ENCODE measurements at places on chromosomes 16 and 17. TPM values are rescaled to one million over a fixed set of nuclear protein-coding genes. Genes with fewer than 3 reads are reported as not detected.
A peak's percentile ranks its signal among the peaks of the same experiment; 100 is the strongest.

Gene SEC14L5
- total RNA-seq: under 0.01 TPM

Gene NPIPA2
- total RNA-seq: 0.40 TPM

Gene G6PC1
- not detected for total RNA-seq

Gene DOC2B
- 5.9 TPM for total RNA-seq

Gene FNDC8
- not detected for total RNA-seq

Gene P2RX1
- not detected for total RNA-seq

Gene FAM20A
- not detected for total RNA-seq

Gene RPH3AL
- total RNA-seq: 8.9 TPM

- no peak for DNase-seq
Observed at GRCh38 chr17:48981927-48982539, 13.6 kb upstream of the GIP start.

DNA sequence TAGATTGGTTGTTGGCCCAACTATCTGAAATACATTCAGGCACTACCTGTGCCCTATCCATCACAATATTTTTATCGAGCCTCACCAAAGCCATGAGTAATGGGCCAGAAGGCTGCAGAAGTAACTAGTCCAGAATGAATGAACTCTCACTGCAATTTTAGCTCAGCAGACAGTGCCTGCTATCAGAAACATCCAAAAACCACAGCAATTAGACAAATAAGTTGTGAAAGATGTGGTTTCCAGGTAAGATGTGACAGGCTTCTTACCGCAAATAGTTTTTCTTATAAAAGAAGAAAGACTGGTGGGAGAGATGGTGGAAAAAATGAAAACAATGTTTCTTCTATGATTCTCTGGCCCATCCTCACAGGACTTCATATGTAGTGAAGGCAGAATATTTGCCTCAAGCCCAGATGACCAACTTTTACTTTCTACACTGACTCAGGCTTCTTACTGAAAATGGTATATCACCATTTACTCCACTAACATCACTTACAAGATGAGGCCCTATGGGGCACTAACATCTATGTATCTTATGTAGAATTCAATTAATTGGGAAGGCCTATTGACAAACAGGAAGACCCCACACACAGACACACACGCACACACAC, 9.8 kb upstream of the RFFL start:
- DNase-seq: no peak

- DNase-seq: peak; percentile 83
Observed at GRCh38 chr17:42843358-42843934, 934 bp upstream of the AOC2 start.

DNA sequence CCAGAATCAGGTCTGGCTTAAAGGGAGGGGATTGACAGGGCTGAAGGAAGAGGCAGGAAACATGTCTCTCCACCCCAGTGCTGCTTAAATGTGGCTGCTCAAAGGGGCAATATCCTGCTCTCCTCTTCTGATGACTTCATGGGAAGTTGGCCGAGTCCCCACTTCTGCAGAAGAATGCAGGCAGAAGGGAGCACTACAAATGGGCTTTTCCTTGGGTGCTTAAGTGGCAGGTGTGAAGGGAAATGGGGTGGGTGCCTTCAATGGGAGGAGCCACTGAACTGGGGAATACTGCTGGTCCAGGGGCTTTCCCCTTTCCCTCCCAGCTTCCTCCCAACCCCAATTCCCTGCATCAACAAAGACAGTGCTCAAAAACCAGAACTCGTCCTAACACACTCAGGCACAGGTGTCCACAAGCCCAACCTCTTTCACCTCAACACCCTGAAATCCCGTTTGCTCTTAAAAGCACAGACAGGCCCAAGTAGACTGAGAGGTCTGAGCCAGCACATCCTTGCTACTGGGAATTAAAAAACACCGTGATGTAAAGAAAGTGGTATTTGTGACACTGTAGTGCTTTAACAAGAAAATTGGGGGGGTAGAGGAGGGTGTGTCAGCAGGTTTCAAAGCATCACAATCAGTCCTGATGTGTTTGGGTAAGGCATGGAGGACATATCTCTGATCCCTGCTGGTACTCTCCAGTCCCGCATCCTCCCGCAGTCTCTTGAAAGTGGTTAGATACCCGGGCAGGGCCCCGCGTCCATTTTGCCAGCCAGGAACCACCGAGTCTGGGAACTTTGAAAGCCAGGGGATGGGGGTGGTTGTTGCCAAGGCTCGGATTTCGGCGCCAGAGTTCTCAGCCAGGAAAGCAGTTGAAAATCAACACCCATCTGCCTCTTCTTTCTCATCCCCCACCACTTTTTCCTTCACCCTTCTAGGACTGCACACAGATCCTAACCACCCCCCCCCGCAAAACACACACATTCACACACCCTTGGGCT, 1.6 kb downstream of the CA10 start:
- DNase-seq: no peak

- no peak for DNase-seq
Observed at GRCh38 chr17:65035191-65035590, 21.3 kb downstream of the GNA13 start.

- no peak for DNase-seq
Observed at GRCh38 chr17:67526700-67527099, 149.6 kb downstream of the PITPNC1 start.

- DNase-seq: no peak
Observed at GRCh38 chr17:80758481-80759376, 214.1 kb downstream of the RPTOR start.

- DNase-seq: no peak
Observed at GRCh38 chr17:79902146-79902791, 63.0 kb upstream of the CBX4 start.

GRCh38 chr16:80938004-80938878, 68.4 kb downstream of the CMC2 start:
- peak; percentile 97 for DNase-seq

GRCh38 chr17:15323131-15323530, 18.3 kb downstream of the TEKT3 start:
- DNase-seq: no peak

DNA sequence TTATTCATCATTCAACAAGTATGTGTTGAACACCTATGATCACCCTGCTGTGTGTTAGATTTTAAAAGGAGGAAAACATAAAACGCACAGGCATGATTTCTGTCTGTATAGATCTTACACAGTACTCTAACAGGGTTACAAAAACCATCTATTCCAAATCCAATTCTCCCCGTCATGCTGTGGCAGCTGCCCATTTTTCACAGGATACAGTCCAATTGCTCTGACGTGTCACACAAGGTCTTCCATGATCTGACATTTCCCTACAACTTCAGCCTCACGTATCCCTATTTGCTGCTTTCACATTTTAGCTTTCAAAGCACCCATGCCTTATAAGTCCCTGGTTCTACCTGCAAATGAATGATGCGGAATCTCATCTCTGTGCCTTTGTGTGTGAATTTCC, 67.0 kb upstream of the CNTNAP4 start:
- DNase-seq: no peak

DNA sequence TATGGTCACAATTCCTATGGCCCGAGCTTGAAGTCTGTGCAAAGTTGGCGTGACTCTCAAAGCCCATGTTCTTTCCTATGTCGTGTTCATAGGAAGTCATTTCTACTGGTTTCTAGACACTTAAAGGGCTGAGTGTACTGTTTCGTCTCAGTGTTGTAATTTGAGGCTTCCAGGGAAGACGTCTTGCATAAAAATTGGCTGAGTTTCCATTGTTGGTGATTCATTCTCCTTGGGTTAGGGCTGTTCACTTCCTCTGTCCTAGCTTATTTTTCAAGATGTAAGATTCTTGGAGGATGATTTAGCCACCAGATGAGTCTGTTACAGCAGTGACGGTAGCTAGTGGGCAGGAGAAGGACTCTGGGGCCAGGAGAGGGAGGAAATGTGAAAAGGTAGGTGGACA, 43.1 kb downstream of the PIK3R5 start:
- peak; percentile 66 for DNase-seq

GRCh38 chr16:7419441-7419840, 86.8 kb downstream of the RBFOX1 start:
- no peak for DNase-seq

DNA sequence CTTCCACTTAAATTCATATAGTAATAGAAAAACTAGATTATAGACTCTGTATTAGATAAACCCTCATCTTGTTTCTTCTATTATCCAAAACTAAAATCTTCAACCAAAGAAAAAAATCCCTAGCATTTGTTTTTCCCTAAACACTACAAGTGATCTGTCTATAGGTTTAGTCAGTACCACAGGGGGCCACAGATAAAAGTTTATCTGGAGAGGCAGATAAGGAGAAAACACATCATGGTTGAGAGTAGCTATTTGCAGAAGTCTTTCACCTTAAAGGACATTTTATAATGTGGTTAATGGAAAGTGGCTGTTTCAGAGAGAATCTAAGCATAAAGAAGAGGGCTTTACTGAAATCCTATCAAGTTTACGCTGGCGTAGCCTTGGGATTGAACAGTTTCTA, 160.1 kb downstream of the CDK5R1 start:
- no peak for DNase-seq

DNA sequence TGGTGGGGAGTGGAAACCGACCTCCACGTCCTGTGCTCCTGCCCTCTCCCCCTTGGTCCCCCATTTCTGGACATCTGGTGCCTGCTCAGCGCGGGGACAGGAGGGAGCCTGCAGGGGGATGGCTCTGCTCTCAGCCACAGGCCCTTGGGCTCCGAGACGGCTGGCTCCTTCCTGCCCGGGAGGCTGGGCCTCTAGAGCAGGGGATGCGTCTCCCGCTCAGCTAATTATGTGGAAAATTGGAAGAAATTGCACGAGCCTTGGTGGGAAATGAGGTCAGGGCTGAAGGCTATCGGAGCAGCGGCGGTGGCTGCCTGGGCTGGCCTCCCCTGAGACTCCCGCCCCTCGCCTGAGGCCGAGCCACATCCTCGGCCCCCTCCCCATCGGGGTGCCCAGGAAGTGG, 154.6 kb upstream of the CIBAR2 start:
- DNase-seq: no peak

DNA sequence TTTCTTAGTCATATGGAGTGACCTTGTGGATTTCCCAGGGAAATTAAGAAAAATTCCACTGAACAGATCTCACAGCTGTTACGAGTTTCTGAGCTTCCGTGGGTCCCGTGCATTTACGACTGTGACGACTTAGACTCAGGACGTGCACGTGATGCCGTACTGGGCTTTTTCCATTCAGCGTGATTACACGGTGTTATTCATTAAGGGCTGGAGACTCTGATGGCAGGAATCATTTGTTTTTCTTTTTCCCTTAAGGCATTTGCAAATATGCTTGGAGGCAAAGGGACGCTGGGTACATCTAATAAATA, 57.2 kb downstream of the TBC1D16 start:
- DNase-seq: no peak

GRCh38 chr16:23423496-23424049, 29.4 kb downstream of the COG7 start:
- peak; percentile 98 for DNase-seq

DNA sequence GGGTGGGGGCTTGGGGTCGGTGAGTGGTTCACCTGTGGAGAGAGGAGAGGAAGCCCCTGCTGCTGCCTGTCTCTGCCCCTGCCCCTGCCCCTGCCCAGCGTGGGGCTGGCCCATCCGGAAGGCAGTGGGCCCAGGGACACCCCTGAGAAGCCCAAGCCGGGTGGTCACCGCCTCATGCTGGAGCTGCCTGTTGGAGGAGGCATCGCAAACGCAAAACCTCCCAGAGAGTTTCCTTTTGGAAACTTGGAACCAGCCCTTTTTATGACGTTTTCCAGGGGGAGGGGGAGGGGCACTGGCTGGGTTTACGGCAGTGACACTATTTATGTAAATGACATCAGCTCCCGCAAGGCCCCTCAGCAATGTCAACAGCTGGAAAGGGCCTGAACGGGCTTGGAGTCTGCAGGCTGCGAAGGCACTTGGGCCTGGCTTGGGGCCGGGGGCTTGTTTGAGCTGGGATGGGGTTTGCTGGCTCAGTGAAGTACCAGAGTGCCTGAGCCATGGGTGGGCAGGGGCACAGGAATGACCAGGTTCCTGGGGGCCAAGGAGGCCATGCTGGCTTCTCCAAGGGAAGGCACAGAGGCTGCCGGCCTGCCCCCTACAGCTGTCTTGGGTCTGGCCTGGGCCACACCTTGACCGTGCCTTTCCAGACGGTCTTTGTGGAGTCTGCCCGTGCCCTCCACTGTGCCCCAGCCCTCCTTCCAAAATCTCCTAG, 219.5 kb downstream of the NTN1 start:
- DNase-seq: peak; percentile 42

- no peak for DNase-seq
Observed at GRCh38 chr17:74702116-74702871, 10.4 kb downstream of the CD300LF start.

- no peak for DNase-seq
Observed at GRCh38 chr16:12086822-12087221, 110.3 kb downstream of the SNX29 start.

DNA sequence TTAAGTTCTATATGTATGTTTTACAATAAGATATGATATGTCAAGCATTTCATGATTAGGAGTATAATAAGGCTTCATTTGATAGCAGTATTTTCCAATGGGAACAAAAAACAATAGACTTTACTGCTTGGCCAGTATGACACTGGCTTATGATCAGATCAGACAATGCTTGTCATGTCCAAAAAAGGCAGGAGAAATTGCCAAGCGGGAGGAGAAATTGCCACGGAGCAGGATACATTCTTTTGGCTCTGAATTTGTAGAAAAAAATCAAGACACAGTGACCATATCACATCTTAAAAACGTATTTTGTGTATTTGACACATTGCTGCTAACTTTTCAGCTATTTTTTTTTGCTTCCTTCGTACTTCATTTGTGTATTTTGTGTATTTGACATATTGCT, 404.1 kb downstream of the CNTNAP4 start:
- DNase-seq: no peak

DNA sequence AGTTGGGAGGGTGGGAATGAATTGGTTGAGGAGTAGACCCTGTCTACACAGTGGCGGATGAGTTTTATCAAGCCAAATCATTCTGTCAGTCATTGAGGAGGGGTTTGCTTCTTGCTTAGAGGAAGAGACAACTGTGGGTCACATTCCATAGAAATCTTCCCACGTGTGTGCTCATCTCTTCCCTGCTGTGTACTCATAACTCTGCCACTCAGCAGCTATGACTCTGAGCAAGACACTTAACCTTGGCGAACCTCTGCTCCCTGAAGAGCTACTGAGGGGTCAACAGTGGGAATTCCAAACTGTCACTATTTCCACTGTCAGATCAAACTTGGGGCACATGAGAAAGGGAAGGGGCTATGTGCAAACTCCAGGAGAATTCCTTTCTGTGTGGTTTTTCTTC, 72.6 kb upstream of the COX10 start:
- DNase-seq: no peak

GRCh38 chr16:86565644-86566511, 751 bp upstream of the FOXC2 start:
- DNase-seq: peak; percentile 50

GRCh38 chr16:67922740-67923139, 8.9 kb downstream of the CTRL start:
- DNase-seq: peak; percentile 49
